NCI-H1436 treated with DMSO at 0.1 percent for 48 hours (cell line): ENCODE measurements at places on chromosomes 5 and 9.

DNA sequence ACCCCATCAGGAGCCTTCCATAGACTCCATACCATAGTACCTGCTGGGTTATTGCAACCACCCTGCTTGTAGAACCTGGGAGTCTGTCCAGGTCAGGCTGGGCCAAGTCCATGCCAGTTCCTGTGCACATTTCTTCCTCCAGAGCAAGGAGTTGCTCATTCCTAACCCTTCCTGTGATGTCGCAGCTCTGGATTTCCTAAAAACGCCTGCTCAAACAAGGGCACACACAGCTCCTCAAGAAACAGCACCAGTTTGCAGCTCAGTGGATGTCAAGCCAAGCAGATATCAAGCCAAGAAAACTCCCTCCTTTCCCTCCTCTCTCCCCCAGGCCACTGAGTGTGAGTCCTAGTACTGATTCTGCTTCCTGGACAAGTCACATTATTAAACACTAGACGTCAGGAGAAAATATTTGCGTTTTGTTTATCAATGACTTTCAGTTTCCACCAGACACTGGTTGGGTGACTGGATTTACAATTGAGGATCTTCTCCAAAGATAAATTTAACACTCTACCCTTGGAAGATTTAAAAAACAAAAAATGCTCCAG is 59.6 kb downstream of the SLC1A1 start:
- no peak for DNase-seq

DNA sequence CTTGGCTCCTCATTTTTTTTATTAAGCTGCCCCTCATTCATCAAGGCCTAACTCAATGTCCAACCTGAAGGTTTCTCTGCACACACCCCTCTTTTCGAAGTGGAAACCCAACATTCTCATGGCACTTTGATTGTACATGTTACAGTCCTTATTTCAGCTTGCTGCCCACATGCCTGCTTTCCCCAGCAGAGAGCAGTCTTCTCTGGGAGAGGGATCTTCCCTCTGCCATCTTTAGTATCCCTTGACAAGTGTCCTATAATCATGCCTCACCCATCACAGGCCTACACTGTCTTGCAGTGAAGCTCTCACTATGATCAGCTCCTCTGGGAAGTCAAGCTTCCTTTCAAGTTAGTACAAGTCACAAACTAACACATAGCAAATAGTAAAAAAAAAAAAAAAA is 175.1 kb downstream of the ACER2 start:
- no peak for DNase-seq

DNA sequence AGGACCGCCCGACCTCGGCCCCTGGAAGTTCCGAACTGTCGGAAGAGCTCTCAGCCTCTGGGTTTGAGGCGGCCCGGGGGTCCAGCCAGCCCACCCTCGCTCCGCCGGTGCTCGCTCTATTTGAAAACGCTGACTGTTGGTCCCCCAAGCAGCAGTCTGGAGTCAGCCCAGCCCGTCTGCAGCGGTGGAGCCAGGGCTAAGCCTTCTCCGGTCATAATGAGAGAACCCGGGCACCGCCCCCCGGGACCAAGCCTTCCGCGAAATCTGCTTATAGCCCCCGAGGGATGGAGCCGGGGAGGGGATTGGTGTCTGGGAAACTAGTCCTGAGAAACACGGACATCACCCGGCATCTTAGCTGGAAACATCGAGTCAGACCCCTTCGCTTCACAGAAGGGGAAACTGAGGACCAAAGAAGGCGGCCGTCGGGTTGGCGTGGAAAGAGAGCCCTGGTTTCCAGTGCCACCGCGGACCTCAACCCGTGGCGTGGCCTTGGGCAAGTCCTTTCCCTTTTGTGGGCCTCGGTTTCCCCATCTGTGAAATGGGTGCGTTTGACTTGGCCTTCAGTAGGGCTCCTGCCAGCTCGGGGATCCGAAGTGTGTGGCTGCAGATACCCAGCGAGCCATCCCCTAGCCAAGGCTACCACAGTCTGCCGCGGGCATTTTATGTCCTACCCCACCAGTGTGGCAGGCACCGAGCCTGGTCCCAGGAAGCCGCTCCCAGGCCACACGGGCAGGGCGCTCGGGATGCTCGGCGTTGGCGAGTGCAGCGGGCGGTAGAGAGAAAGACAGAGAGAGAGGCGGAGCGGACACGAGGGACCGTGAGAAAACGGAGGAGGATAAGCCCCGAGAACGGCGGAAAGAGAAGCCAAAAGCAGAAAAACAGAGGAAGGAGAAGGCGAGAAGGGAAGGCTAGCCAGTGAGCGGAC is 857 bp downstream of the ADAM19 start:
- no peak for DNase-seq

- no peak for DNase-seq
These were observed 124.3 kb upstream of the RAI14 start for GRCh38 chr5:34531751-34532360.

GRCh38 chr5:100644776-100645175 is 109.6 kb downstream of the FAM174A start:
- no peak for DNase-seq

DNA sequence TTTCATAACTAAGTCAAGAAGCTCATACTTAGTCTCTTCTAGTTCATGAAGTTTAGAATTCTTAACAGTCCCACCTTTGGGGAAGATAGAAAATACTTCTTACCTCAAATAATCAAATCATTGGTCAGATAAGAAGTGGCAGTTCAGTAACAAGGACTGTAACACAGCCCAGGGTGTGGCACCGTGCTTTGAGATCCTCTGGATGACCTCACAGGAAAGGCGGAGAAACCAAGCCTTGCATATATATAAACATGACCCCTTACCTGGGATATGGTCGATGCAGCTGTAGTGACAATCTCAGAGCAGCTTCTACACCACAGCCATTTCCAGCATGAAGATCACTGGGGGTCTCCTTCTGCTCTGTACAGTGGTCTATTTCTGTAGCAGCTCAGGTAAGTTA is at the start of gene SPINK7:
TSS of gene SPINK7 (plus strand) at position 271 of the 400 bp plus-strand sequence. CDS start at position 332, 61 bp downstream.
- no peak for DNase-seq

DNA sequence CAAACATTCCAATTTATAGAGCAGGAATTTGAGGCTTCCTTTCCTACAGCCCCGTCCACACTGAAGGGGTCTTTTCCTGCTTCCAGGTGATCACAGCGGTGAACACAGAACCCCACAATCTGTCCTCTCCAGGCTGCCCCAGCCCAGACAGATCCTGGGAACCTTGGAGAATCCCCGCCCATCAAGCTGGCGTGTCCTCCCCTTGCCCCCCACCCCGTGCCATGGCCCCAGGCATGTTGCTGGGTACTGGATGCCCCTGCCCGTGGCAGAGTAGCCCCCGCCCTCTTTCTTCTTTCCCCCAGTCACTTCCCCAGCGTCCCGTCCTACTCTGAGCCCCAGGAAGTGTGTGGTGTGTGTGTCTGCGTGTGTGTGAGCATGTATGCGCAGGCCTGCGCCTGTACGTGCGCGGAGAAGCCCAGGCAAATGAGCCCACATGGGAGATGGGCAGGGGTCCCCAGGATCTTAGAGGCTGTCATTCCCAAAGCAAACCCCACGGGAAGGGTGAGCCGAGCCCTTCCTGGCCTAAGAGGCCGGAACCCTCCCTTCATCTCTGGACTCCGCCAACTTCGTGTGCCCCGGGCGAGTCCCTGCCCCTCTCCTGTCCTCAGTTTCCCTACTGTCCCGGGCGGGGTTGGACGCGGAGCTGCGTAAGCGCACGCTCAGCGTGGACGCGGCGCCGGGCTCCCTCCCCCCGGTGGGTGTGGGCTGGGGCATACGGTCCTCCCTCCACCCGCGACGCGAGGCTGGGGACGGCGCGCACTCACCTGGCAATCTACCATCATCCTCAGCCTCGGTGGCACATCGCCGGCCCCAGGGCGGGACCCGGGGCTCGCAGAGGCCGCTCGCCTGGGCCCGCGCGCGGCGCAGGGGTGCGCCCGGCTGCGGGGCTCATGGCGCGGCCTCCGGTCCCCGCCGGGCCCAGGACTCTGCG is 15.2 kb downstream of the GBGT1 start:
- DNase-seq = no peak

GRCh38 chr5:38641003-38641402 is 84.6 kb upstream of the LIFR start:
- no peak for DNase-seq

DNA sequence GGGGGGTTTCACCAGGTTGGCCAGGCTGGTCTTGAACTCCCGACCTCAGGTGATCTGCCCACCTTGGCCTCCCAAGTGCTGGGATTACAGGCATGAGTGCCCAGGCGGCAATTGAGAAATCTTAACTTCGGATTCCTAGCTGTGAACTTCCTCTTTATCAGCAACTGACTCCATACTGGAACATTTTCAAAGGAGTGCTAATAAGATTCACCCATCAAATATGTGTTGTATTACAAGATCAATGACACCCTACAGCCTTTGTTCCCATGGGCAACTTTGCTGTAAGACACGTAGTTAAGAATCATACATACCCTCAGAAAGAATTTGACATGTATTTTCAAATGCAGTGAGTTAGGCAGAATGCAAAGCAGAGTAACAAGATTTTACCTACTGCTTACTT is 23.1 kb upstream of the ACOT12 start:
- DNase-seq = no peak

DNA sequence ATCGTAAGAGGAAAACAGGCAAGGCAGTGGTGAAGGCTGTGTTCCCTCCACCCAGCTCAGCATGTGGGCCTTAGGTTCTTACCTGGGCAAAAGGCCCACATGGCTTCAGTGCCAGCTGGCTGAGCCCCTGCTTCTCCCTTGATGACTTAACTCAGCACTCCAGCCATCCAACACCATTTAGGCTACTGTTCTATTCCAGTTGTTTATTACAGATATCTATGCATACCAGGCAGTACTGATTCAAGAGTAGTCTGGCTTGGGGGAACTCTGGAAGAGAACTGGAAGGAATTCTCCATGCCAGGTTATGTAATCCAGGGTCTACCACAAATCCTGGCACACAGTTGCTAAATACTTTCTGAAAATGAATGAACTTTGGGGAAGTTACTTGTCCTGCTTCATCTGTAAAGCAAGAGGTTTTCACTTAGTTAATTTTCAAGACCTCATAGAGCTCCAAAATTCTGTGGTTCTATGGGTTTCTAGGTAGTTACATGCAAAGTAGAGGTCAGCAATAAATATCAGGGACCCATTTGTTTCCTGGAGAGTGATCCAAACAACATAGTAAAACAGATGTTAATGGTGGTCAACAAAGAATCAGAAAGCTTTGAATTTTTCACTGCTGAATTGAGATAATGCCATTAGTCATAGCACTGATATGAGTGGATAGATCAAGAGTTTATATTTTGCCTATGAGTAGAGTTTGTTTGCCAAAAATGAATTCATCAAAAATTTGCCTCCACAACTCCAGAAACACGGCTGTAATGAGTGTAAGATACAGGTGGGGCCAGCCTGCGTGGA is 88.2 kb upstream of the OSMR start:
- DNase-seq = no peak

GRCh38 chr9:115058175-115058574 is 59.8 kb downstream of the TNC start:
- DNase-seq = no peak

GRCh38 chr5:160565376-160565775 is 143.7 kb downstream of the PTTG1 start:
- DNase-seq = no peak

DNA sequence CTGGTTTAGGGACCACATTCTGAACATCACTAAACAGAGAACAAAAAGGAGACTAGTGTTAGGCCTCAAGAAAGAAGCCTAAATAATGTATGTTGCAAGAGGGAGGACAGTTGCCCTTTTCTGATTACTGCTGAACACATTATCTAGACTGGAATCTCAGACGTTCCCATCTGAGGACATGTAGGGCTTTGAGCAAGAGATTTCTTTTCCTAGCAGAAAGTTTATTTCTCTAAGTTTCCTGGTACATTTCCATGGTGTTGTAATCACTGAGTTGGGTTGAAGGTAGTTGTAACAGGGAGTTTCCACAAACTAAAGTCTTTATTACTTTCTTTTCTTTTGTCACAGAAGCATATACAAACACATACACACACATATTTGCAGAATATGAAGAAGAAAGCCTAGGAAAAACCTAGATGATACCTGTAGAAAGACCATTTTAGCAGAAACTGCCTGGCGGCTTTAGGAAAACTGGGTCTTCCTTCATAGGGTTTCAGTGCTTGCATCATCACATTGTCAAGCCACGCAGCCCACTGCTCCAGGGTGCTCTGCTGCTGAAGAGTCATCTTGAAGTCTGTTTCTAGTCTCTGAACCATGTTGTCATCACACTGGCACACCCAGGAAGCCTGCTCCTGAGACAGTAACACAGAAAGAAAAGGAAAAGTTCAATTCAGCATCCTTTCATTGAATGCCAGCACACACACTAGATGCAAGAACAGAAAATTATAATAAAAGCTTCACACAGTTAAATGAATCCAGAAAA is 269.1 kb downstream of the RFX3 start:
- DNase-seq = no peak

DNA sequence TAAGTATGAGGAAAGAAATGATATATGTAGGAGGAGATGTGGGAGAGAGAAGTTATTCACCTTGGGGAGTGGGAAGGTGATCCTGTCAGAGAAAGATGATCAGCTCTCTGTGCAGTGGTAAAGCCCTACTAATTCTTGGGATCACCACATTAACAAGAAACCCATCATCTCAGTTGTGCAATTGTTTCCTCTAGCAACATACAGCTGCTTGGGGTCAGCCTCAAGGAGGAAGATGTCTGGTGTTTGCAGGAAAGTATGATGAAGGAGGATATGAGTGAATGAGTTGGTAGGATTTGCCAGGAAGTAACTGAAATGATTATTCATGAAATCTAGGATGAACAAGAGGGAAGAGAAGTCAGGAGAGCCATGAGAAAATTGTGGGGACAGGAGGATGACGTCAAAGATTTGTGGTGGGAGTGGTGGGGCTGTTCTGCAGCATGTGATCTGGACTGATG is 50.1 kb downstream of the TNFSF8 start:
- DNase-seq = no peak
